ENCODE measurements at places on chromosomes 1 and 21. TPM values are rescaled to one million over a fixed set of nuclear protein-coding genes. Genes with fewer than 3 reads are reported as not detected.

- no peak for DNase-seq
These were observed 155.1 kb downstream of the DYRK1A start for GRCh38 chr21:37521658-37522057.

DNA sequence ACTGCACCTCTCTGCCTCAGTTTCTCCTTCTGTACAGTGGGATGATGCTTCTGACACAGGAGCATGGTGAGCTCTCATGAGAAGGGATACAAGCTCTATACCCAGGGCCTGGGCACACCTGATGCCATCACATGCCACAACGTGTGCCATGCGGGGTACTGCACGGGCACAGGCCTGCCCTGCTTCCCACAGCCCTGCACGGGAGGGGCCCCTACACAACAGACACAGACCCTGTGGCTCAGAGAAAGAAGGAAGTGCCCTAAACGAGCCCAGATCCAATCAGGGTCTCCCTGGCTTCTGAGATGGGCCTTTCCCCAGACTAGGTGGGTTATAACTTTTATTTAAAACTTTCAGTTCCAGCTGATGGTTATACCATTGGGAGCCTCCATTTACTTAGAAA is 24.6 kb downstream of the C2CD2 start:
- no peak for DNase-seq

Gene OR2T2
- not detected for polyA plus RNA-seq

DNA sequence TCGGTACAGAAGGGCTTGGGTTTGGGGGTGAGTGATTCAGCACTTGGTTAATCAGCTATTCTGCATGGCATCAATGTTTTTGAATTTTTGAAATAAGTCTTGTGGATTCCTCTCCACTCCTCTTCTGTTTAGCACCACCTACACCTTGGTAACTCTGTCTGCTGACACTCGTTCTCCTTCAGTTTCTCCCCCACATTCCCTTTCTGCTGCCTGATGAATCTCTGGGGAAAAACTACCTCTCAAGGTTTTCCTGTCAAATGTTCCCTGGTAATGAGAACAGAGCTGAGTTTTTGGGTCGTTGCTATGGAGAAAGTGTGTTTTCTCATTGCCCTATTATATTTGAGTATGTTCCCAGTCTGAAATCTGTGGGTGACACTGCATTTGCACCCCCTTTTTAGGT is 108.2 kb downstream of the GABPA start:
- DNase-seq: no peak

DNA sequence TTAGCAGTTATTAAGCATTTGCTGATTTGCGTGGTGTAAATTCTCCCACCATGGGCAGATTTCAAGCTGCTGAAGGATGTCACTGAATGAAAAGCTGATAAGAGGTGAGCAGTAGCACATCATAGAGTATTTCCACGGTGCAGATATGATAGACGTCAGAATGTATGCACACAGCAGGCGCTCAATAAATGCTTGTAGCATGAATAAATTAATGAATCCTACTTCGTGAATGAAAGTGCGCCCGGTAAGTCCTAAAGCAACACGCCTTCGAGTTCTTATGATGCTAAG is 510 bp upstream of the UBIAD1 start:
- no peak for DNase-seq

- DNase-seq: no peak
These were observed 72.8 kb upstream of the EFHD2 start for GRCh38 chr1:15336866-15337265.

- DNase-seq: no peak
These were observed 128.7 kb upstream of the F3 start for GRCh38 chr1:94670273-94670672.
